ENCODE measurements at places on chromosomes 5 and 9. TPM values are rescaled to one million over a fixed set of nuclear protein-coding genes. Genes with fewer than 3 reads are reported as not detected.

The STPG3 gene
- total RNA-seq, result not detected

The GHR gene
- not detected for total RNA-seq

The DRD1 gene
- not detected for total RNA-seq

The KCTD16 gene
- 0.31 TPM for total RNA-seq

The GARIN3 gene
- total RNA-seq, result not detected

The FCN2 gene
- total RNA-seq, result not detected

The LCP2 gene
- not detected for total RNA-seq

The OR1J2 gene
- total RNA-seq, result not detected

The DOCK8 gene
- total RNA-seq, result not detected

The LRRC19 gene
- total RNA-seq, result not detected

The GRM6 gene
- not detected for total RNA-seq

The SLC44A1 gene
- 43.7 TPM for total RNA-seq

The UNC13B gene
- total RNA-seq, result 11.8 TPM

The OBP2B gene
- total RNA-seq, result not detected

The SLC34A1 gene
- total RNA-seq, result not detected

The KCNMB1 gene
- not detected for total RNA-seq

The F2RL1 gene
- total RNA-seq, result 61.7 TPM

The EIF4E1B gene
- total RNA-seq, result not detected

The UNC5A gene
- total RNA-seq, result 0.28 TPM

The ANKRD31 gene
- not detected for total RNA-seq

The CXCL14 gene
- total RNA-seq, result not detected

The IZUMO3 gene
- total RNA-seq, result not detected

The MORN5 gene
- not detected for total RNA-seq

The FOXD1 gene
- total RNA-seq, result 0.31 TPM

The LCN10 gene
- not detected for total RNA-seq

The ADAMTSL1 gene
- not detected for total RNA-seq

The DDX4 gene
- not detected for total RNA-seq

Measured in HT-29 (cell line).